Activated B cell treated with CpG ODN at 0.5 μM for 24 hours (primary cell): ENCODE measurements at places on chromosomes 6 and 20.

- DNase-seq: no peak
These were observed 8.6 kb upstream of the CALHM6 start for GRCh38 chr6:116452531-116452930.

GRCh38 chr6:163554032-163554431 is 139.5 kb downstream of the QKI start:
- no peak for DNase-seq

- DNase-seq: no peak
These were observed 100.6 kb downstream of the KCNB1 start for GRCh38 chr20:49381558-49382493.

DNA sequence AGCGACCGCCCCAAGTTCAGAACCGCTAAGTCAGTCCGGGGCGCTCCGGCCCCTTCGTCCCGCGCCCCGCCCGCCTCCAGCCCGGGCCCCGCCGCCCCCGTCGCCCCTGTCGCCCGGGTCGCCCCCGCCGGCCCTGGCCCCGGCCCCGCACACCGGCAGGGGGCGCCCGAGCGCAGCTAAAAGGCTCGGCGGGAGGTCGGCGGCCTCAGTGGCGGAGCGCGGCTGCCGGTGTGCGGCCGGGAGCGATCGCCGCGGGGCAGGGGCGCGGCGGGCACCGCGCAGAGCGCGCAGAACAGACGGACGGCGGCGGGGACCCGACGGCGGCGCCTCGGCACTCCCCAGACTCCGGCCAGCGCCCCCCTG is at the start of gene FNDC1:
TSS of gene FNDC1 (plus strand) at position 208 of the 363 bp plus-strand sequence. CDS start 197 bp downstream, outside the sequence.
- DNase-seq: peak; percentile 74

DNA sequence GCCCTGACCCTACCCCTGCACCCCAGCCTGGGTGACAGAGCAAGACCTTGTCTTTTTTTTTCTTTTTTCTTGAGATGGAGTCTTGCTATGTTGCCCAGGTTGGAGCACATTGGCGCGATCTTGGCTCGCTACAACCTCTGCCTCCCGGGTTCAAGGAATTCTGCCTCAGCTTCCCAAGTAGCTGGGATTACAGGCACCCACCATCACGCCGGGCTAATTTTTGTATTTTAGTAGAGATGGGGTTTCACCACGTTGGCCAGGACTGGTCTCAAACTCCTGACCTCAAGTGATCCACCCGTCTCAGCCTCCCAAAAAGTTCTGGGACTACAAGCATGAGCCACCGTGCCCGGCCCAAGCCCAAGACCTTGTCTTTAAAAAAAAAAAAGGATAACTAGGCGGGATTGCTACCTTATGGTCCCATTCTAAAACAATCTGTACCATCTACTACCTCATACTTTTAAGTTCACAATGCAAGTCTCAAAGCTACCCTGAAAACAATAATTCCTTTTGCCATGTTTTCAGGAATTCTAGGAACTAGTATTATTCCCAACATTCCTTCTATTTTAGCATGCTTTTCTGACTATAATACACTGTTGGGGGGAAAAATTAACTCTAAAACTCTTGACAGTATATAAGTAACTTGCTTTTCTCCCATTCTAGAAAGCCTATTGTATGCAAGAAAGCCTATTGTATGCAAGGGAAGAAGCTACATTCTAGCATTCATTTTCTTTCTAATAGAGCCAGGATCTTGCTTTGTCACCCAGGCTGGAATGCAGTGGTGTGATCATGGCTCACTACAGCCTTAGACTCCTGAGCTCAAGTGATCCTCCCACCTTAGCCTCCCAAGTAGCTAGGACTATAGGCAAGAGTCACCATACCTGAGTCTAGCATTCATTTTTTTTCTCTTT is 6.6 kb downstream of the TUBB start:
- no peak for DNase-seq

- no peak for DNase-seq
These were observed 125.2 kb upstream of the RALGAPA2 start for GRCh38 chr20:20837574-20838021.

DNA sequence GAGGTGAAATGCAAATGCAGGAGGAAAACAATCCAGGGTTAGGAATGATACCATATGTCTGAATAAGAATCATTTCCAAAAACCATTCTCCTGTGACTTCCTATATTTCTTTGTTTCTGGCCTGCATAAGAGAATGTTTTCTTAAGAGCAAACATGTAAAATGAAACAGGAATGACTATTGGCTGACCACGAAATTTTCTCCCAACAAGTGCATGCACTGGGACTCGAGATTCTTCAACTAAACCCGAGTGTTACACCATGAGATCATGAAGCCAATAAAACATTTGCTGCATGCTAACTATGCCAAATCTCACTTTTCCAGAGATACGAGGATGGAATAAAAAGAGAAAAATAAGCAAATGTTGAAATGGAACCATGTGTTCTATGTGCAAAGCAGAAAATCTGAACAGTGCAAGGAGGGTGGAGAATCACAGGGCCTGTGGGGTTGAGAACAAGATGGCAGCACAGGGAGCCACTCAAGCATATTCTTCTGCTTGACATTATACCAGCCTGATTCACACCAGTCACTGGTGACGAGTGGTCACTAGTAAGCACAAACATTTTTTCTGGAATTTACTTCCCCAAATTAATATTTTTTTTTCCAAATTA is 212.2 kb upstream of the FOXA2 start:
- DNase-seq: no peak

DNA sequence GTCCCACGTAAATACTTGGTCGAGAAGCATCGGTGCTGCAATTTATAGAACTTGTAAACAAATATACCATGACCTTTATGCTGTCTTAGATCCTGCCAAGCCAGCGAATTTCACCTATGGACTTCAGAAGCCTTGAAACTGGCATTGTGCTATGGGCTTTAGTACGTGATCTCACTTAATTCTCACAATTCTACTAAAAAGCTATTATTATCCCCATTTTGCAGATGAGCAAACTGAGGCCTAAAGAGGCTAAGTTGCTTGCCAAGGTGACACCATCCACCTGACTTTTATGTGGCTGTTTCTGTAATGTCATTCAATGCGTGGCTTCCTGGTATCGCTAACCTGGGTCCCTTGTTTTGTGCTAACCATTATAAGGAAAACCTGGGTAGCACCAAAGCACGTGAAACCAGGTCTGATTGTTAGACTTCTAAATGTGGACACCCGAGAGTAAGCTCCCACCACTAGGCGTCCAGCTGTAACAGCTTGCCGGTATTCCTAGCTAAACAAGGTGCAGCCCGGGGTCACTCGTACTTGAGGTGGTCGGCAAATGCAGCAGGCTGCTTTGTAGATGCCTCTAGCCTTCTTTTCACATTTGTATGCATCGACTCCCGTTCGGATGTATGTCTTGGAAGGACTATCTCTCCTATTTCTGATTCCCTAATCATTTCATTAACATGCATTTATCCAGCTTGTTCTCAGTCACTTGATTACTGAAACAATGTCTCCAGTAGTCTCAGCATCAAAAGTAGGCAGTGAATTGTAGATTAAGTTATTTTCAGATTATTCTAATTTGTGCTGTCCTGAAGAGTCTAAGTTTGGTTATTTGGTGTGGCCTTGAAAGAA is 1.1 kb downstream of the SYNJ2 start:
- DNase-seq: no peak

- no peak for DNase-seq
These were observed 116.2 kb upstream of the STMND1 start for GRCh38 chr6:16985513-16986284.
